CD4-positive, alpha-beta T cell treated with Interferon gamma for 1 hour (primary cell): ENCODE measurements at places on chromosomes 5 and 9.

GRCh38 chr9:3857673-3858072 lies 331.9 kb upstream of the RFX3 start:
- DNase-seq = no peak

DNA sequence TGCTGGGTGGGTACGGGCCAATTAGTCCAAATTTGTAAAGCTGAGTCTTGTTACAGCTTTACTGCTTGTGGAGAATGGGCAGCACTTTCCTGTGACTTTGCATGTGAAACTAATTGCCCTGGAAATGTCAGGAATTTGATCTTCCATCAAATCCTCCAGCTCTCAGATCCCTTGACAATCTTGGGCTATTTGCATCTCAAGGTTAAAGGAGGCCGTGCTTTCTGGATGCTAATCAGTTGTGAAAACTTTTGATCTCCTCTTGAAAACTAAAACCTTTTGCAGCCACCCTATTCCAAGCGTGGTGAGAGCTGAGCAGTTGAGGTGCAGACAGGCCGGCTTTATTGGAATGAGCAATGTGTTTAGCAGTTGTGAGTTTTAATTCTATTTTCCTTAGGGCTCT lies 68.0 kb upstream of the CLINT1 start:
- no peak for DNase-seq

DNA sequence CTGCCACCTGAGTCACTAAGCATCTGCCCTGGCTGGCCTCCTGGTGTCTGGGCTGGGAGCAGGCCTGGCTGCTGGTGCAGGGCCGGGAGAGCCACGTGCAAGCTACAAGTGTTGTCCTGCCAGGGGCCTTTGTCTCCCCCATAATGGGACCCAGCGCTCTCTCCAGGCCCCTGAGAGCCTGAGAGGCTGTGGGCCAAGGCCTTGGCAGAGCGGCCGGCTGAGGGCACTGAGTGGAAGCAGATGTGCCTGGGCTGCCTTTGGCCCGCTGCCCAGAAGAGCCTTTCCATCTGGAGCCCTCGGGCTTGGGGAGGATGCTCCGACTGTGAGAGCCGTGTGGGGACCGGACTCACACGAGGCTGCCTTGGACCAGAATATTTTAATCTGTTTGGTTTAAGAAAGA lies 185.5 kb downstream of the RGS3 start:
- no peak for DNase-seq

- DNase-seq = no peak
Observed at GRCh38 chr5:61479850-61480614, 148.0 kb downstream of the ZSWIM6 start.

DNA sequence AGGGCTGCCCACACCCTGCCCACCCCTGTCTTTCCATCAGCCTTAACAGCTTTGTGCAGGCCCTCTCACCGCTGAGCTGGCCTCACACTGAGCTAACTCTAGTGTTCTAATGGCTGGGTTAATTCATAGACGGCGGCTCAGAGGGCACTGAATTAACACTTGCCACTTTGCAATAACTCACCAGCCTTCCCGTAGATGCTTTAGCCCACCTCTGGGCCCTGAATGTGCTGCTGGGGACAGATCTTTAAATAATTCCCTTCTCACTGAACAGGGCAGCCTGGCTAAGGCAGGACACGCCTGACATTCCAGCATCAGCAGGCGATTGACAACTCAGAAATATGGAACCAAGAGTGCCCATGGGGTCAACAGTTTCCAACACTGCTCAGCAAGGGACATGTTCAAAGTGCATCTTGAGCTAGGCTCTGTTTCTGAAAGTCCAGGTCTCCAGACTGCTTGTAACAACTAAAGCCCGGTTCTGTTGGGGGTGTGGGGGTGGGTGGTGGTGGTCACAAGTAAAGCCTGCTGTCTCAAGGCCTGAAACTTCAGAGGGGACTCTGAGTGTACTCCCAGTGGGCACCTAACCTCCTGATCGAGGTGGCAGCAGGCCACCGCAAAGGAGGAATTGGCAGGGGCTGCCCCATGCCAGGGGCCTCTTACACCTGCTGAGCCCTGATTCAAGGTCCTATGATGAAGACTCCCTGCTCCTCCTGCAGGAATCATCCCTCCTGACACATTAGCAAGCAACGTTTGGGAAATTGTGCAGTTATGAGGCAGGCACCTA lies 248.3 kb downstream of the FSTL4 start:
- no peak for DNase-seq

- DNase-seq = no peak
Observed at GRCh38 chr5:74762599-74762998, 4.3 kb downstream of the GFM2 start.

DNA sequence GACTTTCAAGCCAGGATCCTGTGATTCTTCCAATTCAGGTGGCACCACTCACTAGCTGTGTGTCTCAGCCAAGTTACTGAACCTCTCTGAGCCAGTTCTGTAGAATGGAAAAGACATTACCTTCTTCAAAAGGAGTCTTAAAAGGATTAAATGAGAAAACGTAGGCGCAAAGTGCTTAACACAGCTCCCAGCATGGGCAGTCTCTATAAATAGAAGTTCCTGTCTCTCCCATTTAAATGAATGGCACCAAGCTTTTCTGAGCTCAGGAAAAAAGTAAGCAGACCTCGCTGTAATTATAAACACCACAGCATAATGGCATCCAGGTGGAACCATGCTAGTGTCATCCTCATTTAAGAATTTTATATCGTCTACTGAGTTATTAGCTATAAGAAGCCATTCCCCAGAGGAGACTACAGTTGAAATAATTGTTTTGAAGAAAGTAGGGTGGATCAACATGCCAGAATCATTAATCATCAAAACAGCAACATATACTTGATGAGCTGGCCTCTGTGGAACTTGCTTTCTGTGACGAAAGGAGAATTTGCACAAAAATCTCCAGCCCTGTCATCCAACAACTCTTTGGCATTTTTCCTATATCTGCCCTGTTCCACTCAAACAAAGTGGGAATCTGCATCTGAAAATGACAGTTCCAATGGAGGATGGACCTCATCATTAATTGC lies 188.9 kb downstream of the SPOCK1 start:
- no peak for DNase-seq

- DNase-seq = no peak
Observed at GRCh38 chr5:171492781-171493180, 73.3 kb downstream of the FGF18 start.

- no peak for DNase-seq
Observed at GRCh38 chr9:127347831-127348776, 48.9 kb upstream of the SLC2A8 start.

GRCh38 chr5:148788636-148789035 lies 37.8 kb upstream of the ADRB2 start:
- no peak for DNase-seq
